Subcutaneous adipose tissue (tissue), 4 donors: ENCODE measurements at places on chromosomes 3 and 15. TPM values are rescaled to one million over a fixed set of nuclear protein-coding genes. Genes with fewer than 3 reads are reported as not detected.

The GASK1A gene
- 3.6 TPM for total RNA-seq

The GCSAM gene
- 0.44 TPM for total RNA-seq

The EMC7 gene
- 62.8 TPM for total RNA-seq

The SIDT1 gene
- total RNA-seq, result 3.8 TPM

The SLC22A13 gene
- total RNA-seq, result not detected

The CASR gene
- under 0.01 TPM for total RNA-seq

The GNB4 gene
- total RNA-seq, result 26.6 TPM

The MST1R gene
- not detected for total RNA-seq

The C3orf20 gene
- total RNA-seq, result 0.16 TPM

The PLSCR5 gene
- not detected for total RNA-seq

The GJD2 gene
- not detected for total RNA-seq

The COL6A5 gene
- total RNA-seq, result not detected

The CYP1A1 gene
- 6.0 TPM for total RNA-seq

The SKOR1 gene
- 0.17 TPM for total RNA-seq
